ENCODE measurements at places on chromosomes 12 and 14.

- no peak for DNase-seq
Observed at GRCh38 chr14:34012978-34013720, 62.3 kb upstream of the EGLN3 start.

DNA sequence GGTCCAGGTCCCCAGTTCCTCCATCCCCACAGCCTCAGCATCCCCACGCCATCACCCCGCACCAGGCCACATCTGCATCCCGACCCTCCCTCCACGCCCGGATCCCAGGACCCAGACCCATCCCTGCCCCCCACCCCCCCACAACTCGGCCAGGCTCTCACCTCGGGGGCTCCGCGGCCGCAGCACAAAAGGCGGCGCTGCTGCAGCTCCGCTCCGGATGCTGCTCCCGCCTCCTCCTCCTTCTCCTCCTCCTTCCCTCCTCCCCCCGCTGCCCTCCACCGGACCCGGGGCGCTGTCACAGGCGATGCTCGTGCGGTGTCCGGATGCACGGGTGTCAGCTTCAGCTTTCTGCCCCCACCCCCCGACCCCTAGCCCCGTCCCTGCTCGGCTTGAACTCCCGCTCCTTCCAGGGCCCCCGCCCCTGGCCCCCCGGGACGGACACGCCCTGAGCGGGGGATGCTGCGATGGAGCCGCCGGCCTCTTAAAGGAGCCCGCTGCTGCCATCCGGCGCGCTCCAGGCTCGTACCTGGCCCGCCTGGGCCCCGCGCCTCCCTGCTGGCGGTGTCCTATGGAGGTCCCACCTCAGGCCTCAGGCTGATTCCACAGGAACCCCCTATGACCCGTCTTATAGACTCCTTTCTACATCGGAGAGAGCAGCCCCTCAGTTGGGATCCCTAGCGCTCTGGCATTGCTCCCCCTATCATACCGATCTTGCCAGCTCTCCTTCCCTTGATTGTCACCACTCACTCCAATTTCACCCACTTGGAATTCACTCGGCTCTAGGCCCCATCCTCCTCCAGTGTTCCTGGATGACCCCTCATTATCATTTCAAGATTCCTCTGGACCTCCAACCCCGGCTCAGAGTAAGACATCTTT is at the start of gene MAP3K12:
Gene MAP3K12 (minus strand): TSS at position 193 of the 876 bp plus-strand sequence. CDS start 12,067 bp downstream, outside the sequence.
- DNase-seq = no peak

- no peak for DNase-seq
Observed at GRCh38 chr12:50979369-50980052, 27.2 kb downstream of the HIGD1C start.

DNA sequence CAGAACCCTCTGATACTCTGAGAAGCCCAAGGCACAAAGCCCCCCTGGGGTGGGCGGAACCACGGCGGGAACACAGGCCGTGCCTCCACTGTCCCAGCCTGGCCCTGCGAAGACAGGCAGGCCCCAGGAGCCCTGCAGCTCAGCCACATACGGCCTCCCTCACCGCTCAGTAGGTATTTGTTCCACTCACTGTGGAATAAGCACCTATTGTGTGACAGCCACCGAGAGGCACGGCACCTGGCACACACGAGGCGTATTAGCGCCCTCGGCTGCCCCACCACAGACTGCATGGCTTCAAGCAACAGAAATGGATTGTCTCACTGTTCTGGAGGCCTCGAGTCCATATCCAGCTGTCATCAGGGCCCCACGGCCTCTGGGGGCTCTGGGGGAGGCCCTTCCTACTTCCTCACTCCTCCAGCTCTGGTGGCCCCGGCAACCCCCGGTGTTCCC is 66.3 kb downstream of the NCOR2 start:
- DNase-seq = no peak

DNA sequence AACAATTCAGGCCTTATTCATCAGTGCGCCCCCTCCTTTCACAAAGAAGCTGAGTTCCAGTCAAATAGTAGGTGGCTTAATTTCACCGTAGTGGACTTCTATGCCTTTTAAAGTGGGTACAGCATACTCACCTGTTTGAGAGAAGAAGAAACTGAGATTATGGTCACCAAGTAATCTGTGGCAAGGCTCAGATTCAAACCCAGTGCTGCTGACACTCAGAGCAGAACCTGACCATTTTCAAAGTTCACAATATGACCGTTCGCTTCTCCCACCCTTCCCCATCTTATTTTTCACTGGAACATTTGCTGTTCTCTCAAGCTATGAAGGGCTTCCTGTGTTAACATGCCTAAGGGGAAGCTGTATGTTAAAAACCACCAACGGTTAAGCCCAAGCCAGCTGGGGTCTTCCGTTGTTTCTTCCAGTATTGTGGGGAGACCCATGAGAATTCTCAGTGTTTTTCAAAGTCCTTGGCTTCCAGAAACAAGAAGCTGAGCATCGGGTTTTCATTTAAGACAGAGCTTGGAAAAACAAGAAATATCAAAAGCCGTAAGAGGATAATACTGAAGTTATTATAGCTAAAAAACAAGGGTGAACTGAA is 6.1 kb upstream of the PSMA6 start:
- DNase-seq = no peak

DNA sequence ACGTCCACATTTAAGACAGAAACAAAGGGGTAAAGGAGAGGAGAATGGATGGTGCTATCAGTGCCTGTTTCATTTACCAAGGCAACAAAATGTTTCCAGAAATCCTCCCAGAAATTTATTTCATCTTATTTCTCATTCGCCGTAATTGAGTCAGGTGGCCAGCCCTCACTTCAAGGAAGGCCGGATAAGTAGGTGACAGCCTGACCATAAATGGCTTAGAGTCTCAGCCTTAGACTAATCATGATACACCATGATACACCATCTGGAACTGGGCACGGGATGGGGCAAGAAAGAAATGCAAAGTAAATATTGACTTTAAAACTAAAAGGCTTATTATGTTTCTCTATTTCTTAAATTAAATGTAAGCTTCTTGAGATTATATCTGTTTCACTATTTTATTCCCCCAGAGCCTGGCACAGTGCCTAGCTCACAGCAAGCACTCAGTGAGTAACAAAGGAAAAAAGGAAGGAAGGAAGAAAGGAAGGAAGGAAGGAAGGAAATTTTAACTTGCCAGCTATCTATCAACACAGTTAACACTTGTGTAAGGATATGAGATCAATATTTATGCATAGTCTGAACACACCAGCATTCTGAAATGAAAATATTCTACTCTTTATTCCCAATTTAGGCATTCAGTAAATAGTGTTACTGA is 106.1 kb upstream of the FSCB start:
- no peak for DNase-seq

DNA sequence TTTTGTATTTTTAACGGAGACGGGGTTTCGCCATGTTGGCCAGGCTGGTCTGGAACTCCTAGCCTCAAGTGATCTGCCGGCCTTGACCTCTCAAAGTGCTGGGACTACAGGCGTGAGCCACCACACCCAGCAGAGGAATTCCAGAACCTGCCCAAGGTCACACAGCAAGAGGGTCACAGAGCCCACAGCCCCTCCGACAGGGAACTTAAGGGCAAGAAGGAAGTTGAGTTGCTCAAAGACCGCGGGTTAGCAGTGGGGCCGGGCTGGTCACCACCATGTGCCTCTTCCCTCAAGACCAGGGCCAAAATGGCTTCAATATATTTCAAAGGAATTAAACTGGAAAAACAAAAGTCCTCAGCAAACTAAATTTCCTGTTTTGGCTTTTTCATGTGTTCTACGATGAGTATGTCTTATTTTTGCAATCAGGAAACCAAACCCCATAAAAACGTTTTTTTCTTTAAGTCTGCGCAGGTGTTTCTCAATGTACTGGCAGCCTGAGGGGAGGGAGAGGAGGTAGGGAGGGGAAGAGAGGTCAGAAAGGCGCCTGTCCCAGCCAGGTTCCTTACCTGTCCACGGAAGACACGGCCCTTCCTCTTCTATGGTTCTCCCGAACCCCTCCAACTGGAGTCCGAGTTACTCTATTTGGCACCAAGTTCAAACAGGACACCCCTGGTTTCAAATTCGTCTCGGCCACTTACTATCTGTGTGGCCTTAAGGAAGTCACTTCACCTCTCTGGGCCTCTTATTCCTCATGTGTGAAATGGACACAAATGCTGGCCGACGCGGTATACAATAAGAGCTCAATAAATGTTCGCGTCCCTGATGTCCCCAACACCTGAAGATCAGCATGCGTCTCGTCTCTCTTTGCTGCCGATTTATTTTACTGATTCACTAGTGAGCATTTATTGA is 778 bp downstream of the SLC8B1 start:
- DNase-seq = no peak

- peak; percentile 7 for DNase-seq
Observed at GRCh38 chr14:35696119-35696518, 113.0 kb downstream of the RALGAPA1 start.

GRCh38 chr12:47021298-47021697 is 58.1 kb upstream of the PCED1B start:
- peak; percentile 83 for DNase-seq

DNA sequence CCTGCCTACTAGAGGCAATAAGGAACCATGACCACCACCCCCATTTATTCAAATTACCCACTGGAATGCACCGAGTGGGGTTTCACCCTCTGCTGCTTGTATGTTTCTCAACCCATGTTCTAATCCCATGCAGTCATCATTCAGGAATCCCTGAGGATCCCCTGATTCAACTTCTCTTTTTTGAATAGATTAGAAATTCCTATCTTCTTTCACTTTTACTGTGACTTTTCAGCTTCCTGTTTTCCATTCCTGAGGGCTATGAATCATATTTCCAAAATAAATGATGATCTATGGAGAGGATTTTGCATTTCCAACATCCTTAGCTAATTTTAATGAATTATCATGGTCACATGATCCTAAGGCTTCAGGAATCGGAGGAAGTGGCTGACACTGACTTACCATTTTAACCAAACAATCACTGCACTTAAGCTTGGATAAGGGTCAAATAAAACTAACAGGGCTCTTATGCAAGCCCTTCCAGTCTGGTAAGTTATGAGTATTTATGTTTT is 19.4 kb upstream of the P2RX4 start:
- peak; percentile 85 for DNase-seq

- no peak for DNase-seq
Observed at GRCh38 chr12:14303661-14304155, 61.8 kb upstream of the ATF7IP start.

DNA sequence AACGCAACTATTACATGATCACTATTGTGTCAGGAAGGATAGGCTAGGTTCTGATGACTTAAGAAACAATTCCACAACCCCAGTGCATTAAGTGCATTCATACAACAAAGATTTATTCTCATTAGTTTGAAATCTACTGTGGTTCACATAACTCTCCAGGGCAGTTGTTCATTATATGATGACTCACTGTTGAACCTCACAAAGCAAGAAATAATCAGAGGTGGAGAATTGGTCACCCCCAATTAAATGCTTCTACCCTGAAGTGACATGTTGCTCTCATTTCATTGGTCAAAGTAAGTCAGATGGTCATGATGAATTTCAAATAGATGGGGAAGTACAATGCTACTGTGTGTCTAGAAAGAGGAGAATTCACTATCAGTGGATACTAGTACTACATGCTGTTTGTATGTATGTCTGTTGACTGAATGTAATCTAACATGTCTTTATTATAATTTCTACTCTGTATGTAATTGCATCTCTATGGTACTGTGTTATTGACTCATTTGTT is 6.1 kb upstream of the HELB start:
- no peak for DNase-seq

- no peak for DNase-seq
Observed at GRCh38 chr14:71212683-71213107, 305.4 kb downstream of the PCNX1 start.

DNA sequence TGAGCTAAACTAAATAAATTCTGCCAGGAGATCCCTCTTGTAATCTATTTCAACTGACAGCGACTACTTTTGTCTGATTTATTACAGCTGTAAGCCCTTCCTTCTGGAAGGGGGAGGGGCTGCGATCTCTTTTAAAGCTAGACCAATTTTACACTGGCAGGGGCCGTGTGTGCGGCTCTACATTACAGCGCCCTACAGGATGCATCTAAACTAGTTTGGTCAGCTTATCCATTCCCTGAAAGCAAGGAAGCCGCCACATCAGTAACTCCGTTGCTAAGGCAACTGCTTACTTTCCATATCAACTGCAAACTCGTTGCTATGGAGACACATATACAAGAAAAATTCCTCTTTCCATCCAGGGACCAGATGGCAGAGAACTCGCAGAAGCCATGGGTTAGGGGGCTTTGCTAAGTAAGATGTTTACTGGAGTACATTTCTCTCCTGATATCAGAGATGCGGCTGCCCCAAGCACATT is 17.4 kb downstream of the FOXN3 start:
- peak; percentile 11 for DNase-seq

DNA sequence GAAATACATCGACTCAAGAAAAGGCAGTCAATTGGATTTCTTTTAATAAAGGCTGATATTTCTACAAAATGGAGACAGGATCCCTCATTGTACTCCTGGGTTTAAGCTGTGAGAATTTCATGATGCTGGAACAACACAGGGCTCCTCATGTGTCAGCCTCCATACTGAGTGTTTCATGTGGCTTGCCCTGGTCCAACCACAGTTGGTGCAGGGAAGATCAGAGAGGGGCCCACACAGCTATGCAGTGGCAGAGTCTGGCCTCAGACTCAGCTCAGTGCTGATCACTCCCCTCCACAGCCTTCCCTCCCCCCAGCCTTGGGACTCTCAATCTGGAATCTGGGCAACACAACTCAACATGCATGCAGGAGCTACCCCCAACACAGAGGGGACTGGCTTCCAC is 122.5 kb upstream of the OVCH1 start:
- DNase-seq = no peak

GRCh38 chr12:26566675-26567074 is 266.3 kb downstream of the ITPR2 start:
- no peak for DNase-seq

Data from RCC 7860 (cell line).